ENCODE measurements at places on chromosomes 12 and 14.

DNA sequence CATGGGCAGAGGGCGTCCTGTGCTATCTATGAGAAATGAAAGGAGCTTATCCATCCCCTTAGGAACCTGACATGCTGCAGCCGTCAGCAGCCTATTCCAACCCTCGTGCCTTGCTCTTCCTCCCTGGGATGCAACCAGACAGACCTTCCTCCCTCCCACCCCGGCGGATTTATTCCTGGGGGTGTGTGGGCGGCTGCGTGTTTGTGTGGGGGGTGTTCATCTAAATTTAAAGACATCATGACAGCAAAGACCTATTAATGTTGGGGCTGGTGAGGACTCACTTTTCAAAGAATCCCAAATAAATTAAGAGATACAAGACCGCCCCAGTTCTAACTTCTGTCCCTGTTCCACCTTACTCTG, 52.0 kb downstream of the WSCD2 start:
- no peak for DNase-seq

- no peak for DNase-seq
These were observed 606 bp downstream of the EP400 start for GRCh38 chr12:131950182-131950913.

- no peak for DNase-seq
These were observed 120.9 kb downstream of the TMEM132C start for GRCh38 chr12:128387811-128388422.

DNA sequence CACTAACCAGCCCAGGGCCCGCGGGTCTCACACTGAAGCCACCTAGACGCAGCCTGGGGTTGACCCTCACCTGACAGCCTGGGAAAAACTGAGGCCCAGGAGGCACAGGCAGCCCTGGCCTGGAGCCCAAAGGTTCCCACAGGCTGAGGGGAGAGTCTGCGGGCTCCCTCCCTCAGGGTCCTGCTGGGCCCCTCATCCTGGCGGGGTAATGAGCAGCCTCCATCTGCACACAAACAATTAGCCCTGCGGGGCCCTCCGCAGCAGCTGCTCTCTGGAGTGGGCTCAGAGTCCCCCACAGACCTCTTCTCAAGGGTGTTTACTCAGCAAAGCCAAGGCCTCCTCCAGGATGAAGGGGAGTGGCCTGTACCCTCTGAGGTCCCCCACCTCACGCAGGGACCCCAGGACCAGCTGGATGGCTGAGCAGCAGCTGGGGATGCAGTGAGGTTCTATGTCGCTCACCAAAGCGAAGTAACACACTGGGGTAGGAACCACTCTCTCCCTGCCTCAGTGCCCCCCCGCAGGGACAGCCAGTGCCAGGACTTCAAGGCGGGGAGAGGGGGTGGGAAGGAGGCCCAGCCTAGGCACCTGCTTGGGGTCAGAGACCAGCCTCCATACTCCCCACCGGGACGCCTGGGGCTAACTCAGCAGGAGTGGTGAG, 7.3 kb downstream of the AKT1 start:
- DNase-seq, result no peak

DNA sequence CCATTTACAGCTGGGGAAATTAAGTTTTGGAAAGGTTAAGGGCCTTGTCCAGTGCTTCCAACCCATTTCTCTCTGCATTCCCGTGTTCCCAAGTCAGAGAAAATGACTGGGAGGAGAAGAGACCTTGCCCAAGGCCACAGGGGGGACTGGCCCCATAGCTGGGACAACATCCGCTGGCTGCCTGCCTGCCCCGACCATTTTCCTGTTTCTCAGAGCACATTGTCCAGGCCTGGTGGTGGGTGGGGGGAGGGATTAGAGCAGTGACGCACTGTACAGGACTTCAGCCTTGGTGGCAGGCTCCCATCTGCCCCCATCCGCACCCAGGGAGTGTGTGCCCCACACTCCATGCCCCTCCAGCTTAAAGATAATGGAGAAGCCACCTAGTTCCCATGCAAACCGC, 27.7 kb downstream of the DIO3 start:
- no peak for DNase-seq

DNA sequence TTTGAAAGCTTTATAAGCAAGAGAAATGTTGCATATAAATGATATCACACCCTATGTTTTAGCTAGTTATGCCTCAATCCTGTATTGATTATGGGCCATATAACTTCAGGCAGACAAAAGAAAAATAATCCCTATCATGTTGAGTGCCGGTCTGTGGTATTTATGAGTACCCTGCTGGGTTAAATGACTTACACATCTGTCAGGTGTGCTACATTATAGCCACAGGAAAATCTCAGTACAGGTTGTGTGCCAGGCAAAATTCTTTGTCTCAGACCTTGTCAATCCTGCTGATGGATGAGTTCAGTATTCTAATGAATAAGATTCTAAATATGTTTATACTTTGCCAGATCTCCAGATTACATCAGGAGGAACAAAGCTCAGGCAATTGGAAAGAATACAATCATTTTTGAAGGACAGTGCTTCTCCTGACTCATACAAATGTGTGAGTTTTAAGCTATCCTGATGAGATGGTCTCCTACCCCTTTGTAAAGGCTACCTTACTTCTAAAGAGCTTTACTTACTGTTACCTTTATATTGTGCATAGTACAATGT, 109.8 kb upstream of the FOXG1 start:
- DNase-seq, result no peak
